Stimulated activated naive B cell treated with anti-CD40 and anti-IgM and Interleukin-4, amounts not matched to agents 10 μg/mL and 1 μg/mL and 100 μg/mL, for 72 hours (primary cell): ENCODE measurements at places on chromosomes 16 and 17.

GRCh38 chr17:75103601-75104554, 5.9 kb upstream of the ARMC7 start:
- peak overlapping the region; percentile 28 for H3K27ac ChIP-seq
- peaks cover 4% of the 10 kb centered on the region for H3K36me3 ChIP-seq

- peaks cover 13% of the 10 kb centered on the region for H3K36me3 ChIP-seq
- DNase-seq: no peak
- peaks cover 20% of the 10 kb centered on the region for H3K4me1 ChIP-seq
- H3K27ac ChIP-seq: no peak overlapping the region
- no peak overlapping the region for H3K4me3 ChIP-seq
- H3K27me3 ChIP-seq: no peaks in the 10 kb centered on the region
Observed at GRCh38 chr16:1830213-1830612, 3.2 kb downstream of the FAHD1 start.

DNA sequence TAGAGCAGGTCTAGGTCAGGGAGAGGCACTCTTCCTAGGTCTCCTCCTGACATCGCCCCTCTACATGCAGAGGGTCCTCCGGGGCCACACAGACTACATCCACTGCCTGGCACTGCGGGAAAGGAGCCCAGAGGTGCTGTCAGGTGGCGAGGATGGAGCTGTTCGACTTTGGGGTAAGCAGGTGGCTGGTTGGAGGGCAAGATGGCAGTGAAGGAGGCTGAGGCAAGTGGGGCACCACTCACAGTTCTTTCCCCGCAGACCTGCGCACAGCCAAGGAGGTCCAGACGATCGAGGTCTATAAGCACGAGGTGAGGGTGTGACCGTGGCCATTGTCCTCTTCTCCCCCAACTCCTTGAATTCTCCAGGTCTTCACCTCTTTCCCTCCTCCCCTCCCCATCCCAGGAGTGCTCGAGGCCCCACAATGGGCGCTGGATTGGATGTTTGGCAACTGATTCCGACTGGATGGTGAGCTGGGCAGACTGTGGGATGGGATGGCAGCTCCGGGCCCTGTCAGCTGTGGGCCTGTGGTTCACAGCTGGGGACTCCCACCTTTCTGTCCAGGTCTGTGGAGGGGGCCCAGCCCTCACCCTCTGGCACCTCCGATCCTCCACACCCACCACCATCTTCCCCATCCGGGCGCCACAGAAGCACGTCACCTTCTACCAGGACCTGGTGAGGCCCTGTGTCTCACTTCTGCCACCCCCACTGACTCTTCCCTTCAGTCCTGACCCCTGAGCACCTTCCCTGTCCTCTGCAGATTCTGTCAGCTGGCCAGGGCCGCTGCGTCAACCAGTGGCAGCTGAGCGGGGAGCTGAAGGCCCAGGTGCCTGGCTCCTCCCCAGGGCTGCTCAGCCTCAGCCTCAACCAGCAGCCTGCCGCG, 3.0 kb downstream of the THOC6 start:
- H3K27me3 ChIP-seq: peaks cover 39% of the 10 kb centered on the region
- H3K36me3 ChIP-seq: peaks cover 20% of the 10 kb centered on the region
- no peak overlapping the region for H3K4me3 ChIP-seq
- peaks cover 36% of the 10 kb centered on the region for H3K4me1 ChIP-seq

GRCh38 chr17:55265311-55266021, 706 bp downstream of the HLF start:
- peaks cover 23% of the 10 kb centered on the region for H3K4me1 ChIP-seq
- peaks cover 63% of the 10 kb centered on the region for H3K27me3 ChIP-seq
- DNase-seq: no peak
- no peak overlapping the region for H3K27ac ChIP-seq

DNA sequence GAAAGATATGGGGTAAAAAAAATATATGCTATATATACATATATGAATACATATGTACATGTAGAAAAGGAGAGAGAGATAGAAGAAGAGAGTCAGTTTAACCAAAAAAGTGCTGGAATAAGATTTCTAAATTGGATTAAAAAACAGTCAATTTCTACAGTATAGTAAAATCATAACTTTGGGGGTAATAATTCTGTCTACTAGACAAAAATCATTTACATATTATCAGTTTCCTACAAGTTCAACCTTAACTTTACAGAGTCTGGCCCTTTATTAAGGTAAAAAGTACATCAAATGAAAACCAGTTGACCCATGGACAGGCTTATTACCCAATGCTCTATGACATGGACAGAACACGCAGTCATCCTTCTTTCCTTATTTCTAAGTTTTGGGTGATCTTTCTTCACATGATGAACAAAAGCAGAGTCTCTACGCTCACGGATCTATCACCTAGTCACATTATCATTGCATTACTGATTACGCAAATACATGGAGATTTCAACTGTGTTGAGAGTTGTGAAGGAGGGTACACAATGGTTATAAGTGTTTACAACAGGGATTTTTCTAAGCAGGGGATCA, 63.9 kb upstream of the SMIM36 start:
- DNase-seq: no peak
- no peak overlapping the region for H3K4me3 ChIP-seq
- no peaks in the 10 kb centered on the region for H3K36me3 ChIP-seq
- H3K4me1 ChIP-seq: no peaks in the 10 kb centered on the region

GRCh38 chr17:46943501-46944393, 20.8 kb downstream of the GOSR2 start:
- DNase-seq: no peak
- peaks cover 15% of the 10 kb centered on the region for H3K4me1 ChIP-seq
- H3K27ac ChIP-seq: peak overlapping the region; percentile 92
- H3K27me3 ChIP-seq: no peaks in the 10 kb centered on the region
- no peak overlapping the region for H3K4me3 ChIP-seq
